ENCODE measurements at places on chromosomes 13 and 19.

DNA sequence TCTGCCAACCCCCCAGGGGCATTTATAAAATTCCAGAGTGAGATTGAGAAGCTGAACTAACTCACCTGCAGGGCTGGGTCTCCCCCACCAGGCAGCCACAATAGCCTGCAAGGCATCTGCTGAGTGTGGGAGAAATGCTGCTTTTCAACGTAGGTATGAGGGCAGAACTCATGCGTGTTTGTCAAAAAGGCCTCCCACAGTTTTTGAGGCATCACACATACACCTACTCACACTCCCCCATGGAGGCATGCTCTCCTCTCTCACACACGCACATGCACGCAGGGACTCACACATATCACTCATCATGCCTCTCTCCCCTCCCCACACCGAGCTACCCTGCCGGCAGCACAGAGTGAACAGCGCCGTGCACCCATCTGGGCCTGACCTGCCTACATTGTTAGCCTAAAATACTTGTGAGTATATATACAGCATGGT, 390.5 kb downstream of the FGF9 start:
- peak; percentile 77 for DNase-seq

- no peak for DNase-seq
These were observed 14.7 kb downstream of the C13orf46 start for GRCh38 chr13:113959198-113959597.

DNA sequence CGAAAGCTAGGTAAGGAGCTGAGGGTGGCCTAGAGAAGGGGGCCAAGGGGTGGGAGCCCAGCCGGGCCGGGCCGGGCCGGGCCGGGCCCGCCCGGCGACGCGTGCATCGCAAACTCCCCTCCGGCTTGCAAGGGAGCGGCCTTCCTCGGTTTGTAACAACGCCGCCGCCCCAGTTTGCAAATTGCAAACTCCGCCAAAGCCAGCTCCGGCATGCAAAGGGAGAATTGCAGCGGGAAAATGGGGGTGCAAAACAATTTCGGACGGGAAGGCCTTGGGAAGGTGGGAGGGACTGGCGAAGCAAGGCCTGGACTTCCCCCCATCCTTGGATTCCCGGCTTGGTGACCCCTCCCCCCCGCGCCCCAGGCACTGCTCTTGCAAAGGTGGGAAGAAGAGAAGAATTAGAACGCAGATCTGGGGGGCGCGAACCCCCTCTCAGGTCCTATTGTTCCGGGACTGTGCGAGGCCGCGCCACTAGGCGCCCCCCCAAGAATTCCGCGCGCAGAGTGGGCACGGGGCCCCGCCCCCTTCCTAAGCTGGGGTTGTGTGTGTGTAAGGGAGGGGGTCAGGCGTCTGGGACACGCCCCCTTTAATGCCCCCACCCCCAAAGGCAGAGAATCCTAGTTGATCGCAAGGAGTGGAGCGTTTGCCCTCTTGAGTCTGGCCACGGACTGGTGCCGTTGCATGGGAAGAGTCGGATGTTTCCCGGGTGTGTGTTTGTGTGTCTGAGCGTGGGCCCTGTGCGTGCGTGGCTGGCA, 926 bp downstream of the PRR12 start:
- DNase-seq: peak; percentile 45

GRCh38 chr19:49602806-49603205, 11.8 kb downstream of the PRR12 start:
- no peak for DNase-seq

DNA sequence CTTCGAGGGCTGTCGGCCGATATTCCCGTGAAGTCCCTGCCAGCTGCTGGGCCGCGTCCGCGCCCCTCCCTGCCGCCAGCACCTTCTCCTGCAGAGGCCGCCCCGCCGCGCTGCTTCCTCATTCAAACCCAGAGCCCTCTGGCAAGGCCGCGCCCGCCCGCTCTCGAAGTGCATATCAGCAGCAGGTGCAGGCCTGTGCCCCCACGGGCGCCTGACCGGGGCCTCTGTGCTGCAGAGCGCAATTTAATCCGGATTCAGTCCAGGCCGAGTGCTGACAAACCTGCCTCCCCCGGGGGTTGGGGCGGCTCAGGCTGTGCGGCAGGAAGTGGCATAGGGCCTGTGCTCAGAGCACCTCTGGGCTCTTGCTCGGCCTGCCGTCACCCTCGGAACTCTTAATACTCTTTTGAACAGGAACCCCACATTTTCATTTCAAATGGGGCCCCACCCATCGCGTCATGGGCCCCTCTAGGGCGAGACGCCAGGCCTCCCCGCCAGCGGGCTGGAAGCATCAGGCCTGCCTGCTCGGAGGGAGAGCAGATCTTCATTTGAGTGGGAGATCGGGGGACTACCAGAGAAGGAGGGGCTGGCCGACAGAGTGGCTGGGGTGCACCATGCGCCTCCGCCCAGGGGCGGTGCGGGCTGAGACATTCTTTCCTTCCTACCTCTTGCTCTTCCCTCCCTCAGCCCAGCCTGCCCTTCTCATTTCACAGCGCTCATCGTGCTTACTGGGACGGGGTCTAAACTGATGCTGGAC, 125.7 kb downstream of the TNFRSF19 start:
- DNase-seq: no peak

GRCh38 chr19:45645631-45646344, 6.6 kb upstream of the EML2 start:
- DNase-seq: peak; percentile 75

DNA sequence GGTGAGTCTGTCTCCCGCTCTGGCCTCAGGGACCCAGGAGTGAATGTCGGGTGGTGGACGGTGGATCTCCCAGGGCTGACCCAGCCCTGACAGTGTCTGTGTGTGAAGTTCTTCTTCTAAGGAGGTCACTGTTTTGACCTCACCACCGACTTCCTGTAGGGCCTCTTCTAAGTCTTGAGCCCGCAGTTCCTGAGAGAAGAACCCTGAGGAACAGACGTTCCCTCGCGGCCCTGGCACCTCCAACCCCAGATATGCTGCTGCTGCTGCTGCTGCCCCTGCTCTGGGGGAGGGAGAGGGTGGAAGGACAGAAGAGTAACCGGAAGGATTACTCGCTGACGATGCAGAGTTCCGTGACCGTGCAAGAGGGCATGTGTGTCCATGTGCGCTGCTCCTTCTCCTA, at the start of gene SIGLEC7:
TSS of gene SIGLEC7 (plus strand) at position 183 of the 400 bp plus-strand sequence. CDS start at position 252, 69 bp downstream.
- DNase-seq: no peak
